Fibroblast of lung (primary cell): ENCODE measurements at places on chromosomes 3 and 15. TPM values are rescaled to one million over a fixed set of nuclear protein-coding genes. Genes with fewer than 3 reads are reported as not detected.

The MASP1 gene
- total RNA-seq = 56.2 and 328 TPM in 2 replicates

The ZNF639 gene
- 41.1 and 49.3 TPM in 2 replicates for total RNA-seq

The HAUS2 gene
- total RNA-seq = 19.8 and 25.3 TPM in 2 replicates

The CCDC71 gene
- total RNA-seq = 16.4 and 17.8 TPM in 2 replicates

The HTR3E gene
- total RNA-seq = not detected in 2 replicates

The TUSC7 gene
- not detected in 2 replicates for total RNA-seq

The NLGN1 gene
- 2.1 TPM in 2 replicates for total RNA-seq

The AHSG gene
- not detected in 2 replicates for total RNA-seq

The NR2F2 gene
- total RNA-seq = 9.2 and 15.7 TPM in 2 replicates

The MYD88 gene
- 10.3 and 12.1 TPM in 2 replicates for total RNA-seq

The NEK10 gene
- total RNA-seq = 16.4 and 23.0 TPM in 2 replicates

The NCK1 gene
- total RNA-seq = 53.2 and 59.5 TPM in 2 replicates

The MEGF11 gene
- under 0.01 TPM in 1 of 2 replicates, not detected in the other for total RNA-seq

The SAMMSON gene
- total RNA-seq = under 0.01 TPM in 2 replicates

The RTP1 gene
- total RNA-seq = under 0.01 TPM in 1 of 2 replicates, not detected in the other

The USP13 gene
- 8.7 and 11.7 TPM in 2 replicates for total RNA-seq

The DPP8 gene
- total RNA-seq = 41.1 and 45.4 TPM in 2 replicates

The TMC3 gene
- total RNA-seq = not detected in 2 replicates

The SUSD5 gene
- 0.51 and 2.3 TPM in 2 replicates for total RNA-seq

The SOX2 gene
- total RNA-seq = not detected in 2 replicates

The SGO1 gene
- 0.26 and 1.8 TPM in 2 replicates for total RNA-seq

The TMEM207 gene
- total RNA-seq = not detected in 2 replicates

The B3GNT5 gene
- total RNA-seq = 1.3 and 2.8 TPM in 2 replicates

The DAZL gene
- total RNA-seq = not detected in 2 replicates

The SLC22A13 gene
- 0.26 and 0.33 TPM in 2 replicates for total RNA-seq

The LEO1 gene
- 21.3 and 25.4 TPM in 2 replicates for total RNA-seq
